Suprapubic skin (tissue), 4 donors: ENCODE measurements at places on chromosomes 5 and 9.

- no peak for DNase-seq
Measured at GRCh38 chr5:24805230-24805629, 160.5 kb upstream of the CDH10 start.

DNA sequence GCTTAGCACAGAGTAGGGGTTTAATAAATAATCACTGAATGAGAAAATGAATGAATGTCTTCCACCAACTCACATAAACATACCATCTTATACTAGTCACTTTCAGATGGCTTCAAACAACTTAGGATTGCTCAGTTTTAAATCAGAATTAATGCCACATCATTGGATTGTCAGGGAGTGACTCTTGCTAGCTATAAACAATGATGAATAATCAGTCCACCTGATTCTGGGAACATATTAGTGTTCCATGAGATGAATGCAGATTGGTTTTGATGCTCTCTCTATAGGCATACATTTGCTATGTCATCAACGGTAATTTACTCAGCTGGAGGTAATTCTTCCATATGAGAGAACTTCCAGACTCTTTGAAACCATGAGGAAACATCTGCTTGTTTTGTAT lies 97.4 kb downstream of the CDH9 start:
- no peak for DNase-seq

DNA sequence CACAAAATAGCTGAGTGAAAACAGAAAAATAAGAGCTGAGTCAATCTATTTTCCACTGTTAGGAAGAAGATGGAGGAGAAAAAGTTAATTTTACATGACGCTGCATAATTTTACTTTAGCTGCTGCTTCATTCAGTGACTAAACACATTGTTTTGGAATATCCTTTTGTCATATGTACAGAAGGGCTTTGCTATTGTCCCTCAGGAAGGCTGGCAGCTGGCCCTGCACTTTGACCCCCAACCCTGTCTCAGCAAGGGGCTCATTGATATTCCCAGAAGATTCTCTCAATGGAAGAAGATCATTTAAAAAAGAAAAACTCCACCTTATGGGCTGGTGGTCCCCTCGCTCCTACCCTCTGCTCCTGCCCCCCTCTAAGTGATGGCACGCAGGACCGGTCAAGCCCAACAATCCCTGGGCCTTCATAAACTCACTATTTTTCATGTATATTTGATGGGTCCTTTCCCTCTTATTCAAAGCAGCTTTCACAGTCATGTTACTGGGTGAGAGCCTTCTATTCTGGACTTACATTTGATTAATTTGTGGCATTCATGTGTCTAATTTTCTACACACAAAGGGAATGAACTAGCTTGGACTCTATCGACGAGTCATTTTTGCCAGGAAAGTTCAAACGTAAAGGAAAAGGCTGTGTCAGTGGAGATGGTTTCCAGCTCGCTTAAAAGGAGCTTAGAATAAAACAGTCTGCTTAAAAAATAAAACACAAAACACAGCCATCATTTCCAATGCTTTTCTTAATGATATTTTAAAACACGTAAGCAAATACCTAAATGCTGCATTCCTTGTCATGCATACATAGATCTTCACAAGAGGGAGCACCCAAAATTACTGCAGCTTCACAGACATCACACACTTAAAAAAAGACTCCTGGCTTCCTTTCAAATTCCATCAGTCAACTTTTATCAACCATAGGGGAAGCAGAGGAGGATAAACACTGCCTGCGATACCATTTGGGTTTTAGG lies 104.7 kb downstream of the EFNA5 start:
- DNase-seq: no peak

DNA sequence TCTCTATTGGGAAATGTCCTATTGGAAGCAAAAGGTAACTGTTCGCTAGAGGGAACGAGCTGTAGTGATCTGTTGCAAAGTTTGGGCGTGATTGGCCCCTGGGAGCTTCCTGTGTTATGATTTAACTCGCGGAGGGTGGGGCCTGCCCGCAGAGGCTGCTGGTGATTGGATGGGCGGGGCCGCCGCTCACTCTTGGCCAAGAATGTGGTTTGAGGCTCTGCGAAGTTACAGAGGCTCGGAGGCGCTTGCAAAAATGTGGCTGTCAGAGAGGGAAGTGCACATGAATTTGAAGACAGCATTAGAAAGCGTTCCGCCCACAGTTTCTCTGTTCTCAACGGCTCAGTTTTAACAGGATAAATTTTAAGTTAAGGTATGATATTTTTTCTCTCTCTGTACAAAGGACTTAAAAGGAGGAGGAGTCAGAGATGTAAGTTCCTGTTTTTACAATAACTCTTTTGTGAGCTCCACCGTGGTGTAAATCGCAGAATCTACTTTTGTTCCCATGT lies 46.9 kb downstream of the CNTRL start:
- peak; percentile 99 for DNase-seq
